ENCODE measurements at places on chromosomes 12 and 14. TPM values are rescaled to one million over a fixed set of nuclear protein-coding genes. Genes with fewer than 3 reads are reported as not detected.

Gene UNG
- 17.8 TPM for total RNA-seq

Gene MMP17
- 4.6 TPM for total RNA-seq

Gene CDKN3
- 5.7 TPM for total RNA-seq

Gene IL22
- not detected for total RNA-seq

Gene TMEM30B
- total RNA-seq, result 24.3 TPM

Gene NRXN3
- 6.7 TPM for total RNA-seq

Gene CACNA1C
- total RNA-seq, result 11.7 TPM

Gene GPR84
- 2.6 TPM for total RNA-seq

Gene CMKLR1
- 15.4 TPM for total RNA-seq

Gene OTX2
- total RNA-seq, result not detected

Gene GTF2H3
- 28.9 TPM for total RNA-seq

Gene PPP1R36
- 3.1 TPM for total RNA-seq

Gene RIPK3
- total RNA-seq, result 6.4 TPM

Gene AKAP3
- 1.1 TPM for total RNA-seq

Gene ZNF891
- total RNA-seq, result 1.3 TPM

Gene HOXC12
- not detected for total RNA-seq

Gene SPIC
- 0.28 TPM for total RNA-seq

Gene SERPINA9
- not detected for total RNA-seq

Gene GNPNAT1
- total RNA-seq, result 18.3 TPM

Gene ATP6V1D
- 58.2 TPM for total RNA-seq

Gene FOXN4
- total RNA-seq, result 0.26 TPM

Gene PRH2
- total RNA-seq, result not detected

Gene COCH
- 0.31 TPM for total RNA-seq

Gene TCL1B
- total RNA-seq, result not detected

Gene LBHD2
- not detected for total RNA-seq

Gene CLEC4A
- total RNA-seq, result 14.1 TPM

Gene ENDOU
- 0.31 TPM for total RNA-seq

Gene FAM222A
- total RNA-seq, result 2.6 TPM

Gene CPNE6
- not detected for total RNA-seq

Gene CRIP1
- total RNA-seq, result 422 TPM

Gene PLA2G1B
- 33.9 TPM for total RNA-seq

Gene TDRD9
- 8.2 TPM for total RNA-seq

Gene SOX5
- total RNA-seq, result 13.0 TPM

Gene RAD9B
- total RNA-seq, result 0.77 TPM

Gene TSHR
- total RNA-seq, result not detected

Gene ZC2HC1C
- 6.7 TPM for total RNA-seq

Gene DIO3
- 0.91 TPM for total RNA-seq

Gene SYT1
- total RNA-seq, result 0.77 TPM

Gene PMEL
- 0.43 TPM for total RNA-seq

Gene TMEM253
- total RNA-seq, result 0.20 TPM

Gene HNF1A
- total RNA-seq, result 0.46 TPM

Gene TAS2R50
- total RNA-seq, result 11.1 TPM

Data from lung (tissue), 17 donors.